ENCODE measurements at places on chromosomes 4 and X.

DNA sequence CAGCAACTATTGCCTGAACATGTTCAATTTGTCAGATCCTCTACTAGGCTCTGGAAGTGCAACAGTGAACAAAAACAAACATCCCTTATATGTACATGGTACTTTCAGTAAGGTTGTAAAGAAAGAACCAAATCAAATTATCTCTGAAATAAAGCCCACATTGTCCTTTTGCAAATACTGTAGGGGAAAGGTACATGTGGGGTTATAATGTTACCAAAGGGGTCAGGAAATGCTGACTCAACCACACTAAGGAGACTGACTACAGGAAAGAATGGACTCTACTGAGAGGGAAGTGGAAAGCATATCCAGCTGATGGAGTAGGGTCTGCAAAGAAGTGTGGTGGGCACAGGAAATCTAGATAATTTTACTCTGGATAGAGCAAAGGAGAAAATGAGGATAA lies 61.5 kb downstream of the PCDH18 start:
- no peak for DNase-seq

GRCh38 chr4:24160358-24160757 lies 270.5 kb upstream of the PPARGC1A start:
- no peak for DNase-seq

GRCh38 chr4:57631147-57631546 lies 521.0 kb upstream of the IGFBP7 start:
- DNase-seq, result no peak

DNA sequence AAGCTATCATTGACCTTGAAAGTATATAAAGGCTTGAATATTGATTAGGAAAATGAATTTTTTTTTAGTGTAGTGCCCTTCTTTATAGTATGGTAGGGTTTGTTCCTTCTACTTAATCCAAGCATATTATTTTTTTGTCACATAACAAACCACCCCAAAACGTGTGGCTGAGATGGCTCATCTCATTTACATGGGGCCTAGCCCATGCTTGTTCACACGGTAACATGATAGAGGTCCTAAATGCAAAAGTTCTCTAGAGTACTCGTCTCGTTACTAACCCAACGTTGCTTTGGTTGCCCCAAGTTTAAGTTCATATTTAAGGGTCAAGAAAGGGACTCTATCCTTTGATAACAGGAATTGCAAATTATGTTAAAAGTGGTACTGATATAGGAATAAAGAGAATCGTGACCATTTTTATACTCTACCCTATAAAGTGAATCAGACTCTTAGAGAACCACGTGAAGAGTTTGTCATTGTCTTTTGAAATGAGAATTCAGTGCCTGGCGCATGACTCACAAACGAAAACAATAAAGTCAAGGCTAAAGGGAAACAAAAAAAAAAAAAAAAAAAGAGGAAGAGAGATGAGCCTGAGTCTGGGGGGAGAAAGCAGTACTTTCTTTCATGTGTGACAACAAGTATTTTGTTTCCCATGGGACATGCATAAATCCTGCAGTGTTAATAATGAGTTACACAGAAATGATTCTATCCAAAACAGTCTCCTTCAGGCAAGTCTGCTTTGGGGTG lies 402.8 kb upstream of the NWD2 start:
- no peak for DNase-seq

- no peak for DNase-seq
Observed at GRCh38 chr4:55545151-55545550, 1.6 kb downstream of the CLOCK start.
